ENCODE measurements at places on chromosomes 7 and 10. TPM values are rescaled to one million over a fixed set of nuclear protein-coding genes. Genes with fewer than 3 reads are reported as not detected.

The CDHR1 gene
- 0.32 TPM for total RNA-seq

The OR2A5 gene
- not detected for total RNA-seq

The LSM8 gene
- 22.8 TPM for total RNA-seq

The LBX1 gene
- total RNA-seq = not detected

The CLRN3 gene
- not detected for total RNA-seq

The FEZF1 gene
- total RNA-seq = not detected

The NCAPG2 gene
- 5.0 TPM for total RNA-seq
